ENCODE measurements at places on chromosomes 2 and 18. TPM values are rescaled to one million over a fixed set of nuclear protein-coding genes. Genes with fewer than 3 reads are reported as not detected.

ACADL gene
- total RNA-seq: not detected

DGUOK gene
- 66.7 TPM for total RNA-seq

NEU2 gene
- total RNA-seq: not detected

TPO gene
- 0.08 TPM for total RNA-seq

PDE11A gene
- not detected for total RNA-seq

RIOK3 gene
- total RNA-seq: 56.8 TPM

IKZF2 gene
- total RNA-seq: 8.7 TPM

FARSB gene
- total RNA-seq: 48.6 TPM

DNAH6 gene
- total RNA-seq: 0.69 TPM

MITD1 gene
- 71.5 TPM for total RNA-seq

RTP5 gene
- not detected for total RNA-seq

GREB1L gene
- not detected for total RNA-seq

DPP10 gene
- not detected for total RNA-seq

EDAR gene
- not detected for total RNA-seq

KIF5C gene
- total RNA-seq: 33.1 TPM

C2orf78 gene
- not detected for total RNA-seq

ALPI gene
- not detected for total RNA-seq

ZNF385B gene
- total RNA-seq: not detected

TNFRSF11A gene
- 26.8 TPM for total RNA-seq

WNT6 gene
- total RNA-seq: 0.29 TPM

SANBR gene
- total RNA-seq: 4.0 TPM

RETSAT gene
- total RNA-seq: 28.4 TPM

EGR4 gene
- total RNA-seq: 0.11 TPM

GPR148 gene
- total RNA-seq: not detected

CCNT2 gene
- total RNA-seq: 33.2 TPM

UGT1A4 gene
- total RNA-seq: not detected
